NCI-H1092 treated with DMSO at 0.1 percent for 48 hours (cell line): ENCODE measurements at places on chromosomes 5 and 9.

DNA sequence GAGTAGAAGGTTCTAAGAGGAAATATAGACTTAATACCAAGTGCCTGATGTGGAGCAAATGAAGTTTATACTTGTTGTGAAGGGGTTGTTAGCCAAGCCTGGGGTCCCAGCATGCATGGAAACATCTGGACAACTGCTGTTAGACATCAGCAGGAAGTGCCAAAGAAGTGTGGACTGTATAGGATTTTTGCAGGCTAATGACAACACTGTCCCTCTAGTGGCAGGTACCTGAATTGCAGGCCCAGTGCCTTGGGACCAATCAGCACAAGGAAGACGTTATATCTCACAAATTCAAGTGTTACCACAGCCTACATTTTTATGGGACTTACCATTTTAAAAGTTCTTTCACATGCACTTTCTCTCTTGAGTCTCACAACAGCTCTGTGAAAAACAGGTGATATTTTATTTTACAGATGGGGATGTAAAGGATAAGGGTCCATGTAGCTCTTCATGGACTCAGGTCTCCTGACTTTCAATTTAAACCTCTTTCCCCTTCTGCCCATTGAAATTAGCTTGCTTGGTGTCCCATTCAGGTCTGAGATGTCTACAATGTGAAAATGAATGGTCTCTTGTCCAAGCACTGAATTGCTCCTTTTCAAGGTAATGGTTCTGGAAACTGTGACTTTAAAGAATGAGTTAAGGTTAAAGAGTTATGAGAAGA is 89.0 kb upstream of the MAP1B start:
- no peak for DNase-seq

DNA sequence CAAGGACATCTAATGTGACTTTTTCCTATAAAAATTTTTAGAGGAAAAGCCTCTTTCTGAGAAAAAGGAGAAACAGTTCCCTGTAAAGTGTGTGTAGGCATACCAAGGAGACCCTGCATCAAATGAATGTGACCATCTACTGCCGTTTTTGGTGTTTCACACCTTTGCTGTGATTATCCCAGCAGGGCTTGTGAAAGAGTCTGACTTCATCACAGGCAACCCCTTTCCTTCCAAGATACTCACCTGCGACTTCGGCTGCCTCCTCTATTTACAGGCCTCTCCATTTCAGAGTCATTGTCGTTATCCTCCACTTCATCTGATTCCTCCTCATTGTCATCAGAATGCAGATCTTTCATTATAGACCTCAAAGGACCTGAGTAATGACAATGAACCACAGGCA is 259.1 kb downstream of the MLLT3 start:
- DNase-seq, result peak; percentile 12

DNA sequence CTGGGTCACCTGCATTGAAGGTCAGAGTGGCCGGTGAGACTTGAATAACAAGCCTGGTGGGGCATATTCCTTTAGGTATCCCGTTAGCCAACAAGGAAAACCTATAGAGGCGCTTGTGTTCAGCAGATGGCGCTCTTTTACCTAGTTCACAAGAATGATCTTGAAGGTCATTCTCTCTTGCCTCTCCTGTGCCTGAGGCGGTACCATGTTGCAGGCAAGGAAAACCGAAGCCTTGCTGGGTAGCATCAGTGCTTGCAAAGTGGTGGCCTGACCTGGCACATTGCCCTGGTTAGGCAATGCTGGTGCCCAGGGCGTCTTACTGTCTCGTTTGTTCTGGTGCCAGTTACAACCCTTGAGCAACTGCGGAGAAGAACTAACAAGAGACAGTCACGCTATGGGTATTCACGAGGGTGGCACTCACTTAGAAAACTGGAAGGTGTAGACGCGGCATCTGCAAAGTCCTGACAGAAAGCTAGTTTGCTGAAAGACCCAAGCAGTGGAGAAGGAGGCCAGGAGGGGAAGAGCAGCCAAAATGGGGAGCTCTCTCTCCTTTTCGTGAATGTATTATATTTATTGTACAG is 56.7 kb downstream of the AOPEP start:
- peak; percentile 85 for DNase-seq

DNA sequence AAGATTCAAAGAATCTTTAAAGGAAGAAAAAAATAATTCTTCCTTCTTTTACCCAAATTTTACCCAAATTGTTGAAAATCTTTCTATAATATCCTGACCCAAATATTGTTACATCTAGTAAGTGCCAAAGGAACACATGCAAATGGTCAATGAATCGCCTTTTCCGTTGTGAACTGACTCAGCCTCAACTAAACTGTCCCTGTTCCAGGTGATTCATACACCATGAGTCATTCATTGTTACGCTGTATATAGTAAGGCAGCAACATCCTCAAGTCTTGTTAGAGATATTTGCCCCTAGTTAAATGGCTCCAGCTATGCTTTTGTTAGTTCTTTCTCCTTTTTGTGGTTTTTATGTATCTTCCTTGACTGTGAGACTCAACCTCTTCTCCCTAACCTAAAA is 9.7 kb downstream of the PTGER4 start:
- no peak for DNase-seq

GRCh38 chr9:109277451-109277850 is 43.4 kb downstream of the EPB41L4B start:
- no peak for DNase-seq

DNA sequence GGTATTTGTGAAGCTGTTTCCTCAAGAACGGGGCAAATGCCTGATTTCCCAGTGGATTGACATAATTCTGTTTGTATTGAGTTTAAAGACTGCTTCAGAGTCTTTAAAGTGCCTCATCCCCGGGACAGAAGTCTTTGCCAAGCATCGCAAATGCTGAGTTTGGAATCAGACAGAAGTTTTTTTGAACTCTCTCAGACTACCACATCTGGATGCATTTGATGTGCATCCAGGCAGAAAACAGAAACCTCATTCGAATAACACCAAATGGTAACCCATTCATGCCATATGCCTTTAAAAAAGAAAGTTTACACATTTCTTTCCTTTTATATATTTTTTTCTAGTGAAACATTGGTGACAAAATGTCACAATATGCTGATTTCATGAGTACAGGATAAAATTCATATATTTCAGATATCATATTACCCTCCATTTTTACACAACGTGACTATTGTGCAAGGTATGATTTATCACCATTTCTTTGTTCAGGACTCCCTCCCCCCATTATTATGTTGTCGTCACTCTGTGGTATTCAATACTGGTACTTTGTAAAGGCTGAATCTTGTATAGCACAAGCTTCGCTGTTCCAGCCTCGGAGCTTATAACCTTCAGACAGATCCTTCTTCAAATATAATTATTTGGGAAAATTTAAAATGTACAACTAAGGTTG is 91.1 kb downstream of the ZNF608 start:
- no peak for DNase-seq

- no peak for DNase-seq
Measured at GRCh38 chr9:112601636-112602035, 115.0 kb downstream of the KIAA1958 start.

DNA sequence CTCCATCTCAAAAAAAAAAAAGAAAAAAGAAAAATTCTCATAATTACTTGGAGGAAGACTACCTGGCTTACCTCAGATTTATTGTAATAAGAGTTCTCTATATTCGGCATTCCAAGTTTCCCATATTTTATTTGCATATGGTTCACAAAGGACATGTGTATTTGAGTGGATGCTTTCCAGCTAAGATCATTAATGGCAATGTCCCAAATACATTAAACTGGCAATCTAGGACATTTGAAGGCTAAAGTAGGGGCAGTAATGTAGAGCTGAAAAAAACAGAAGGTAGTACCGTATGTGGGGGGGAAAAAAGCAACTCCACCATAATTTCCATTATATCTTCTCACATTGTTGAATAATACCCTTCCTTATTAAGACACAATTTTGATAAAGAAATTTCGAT is 4.9 kb downstream of the TUT7 start:
- DNase-seq, result no peak

GRCh38 chr9:79652598-79652997 is 80.8 kb downstream of the TLE4 start:
- no peak for DNase-seq

DNA sequence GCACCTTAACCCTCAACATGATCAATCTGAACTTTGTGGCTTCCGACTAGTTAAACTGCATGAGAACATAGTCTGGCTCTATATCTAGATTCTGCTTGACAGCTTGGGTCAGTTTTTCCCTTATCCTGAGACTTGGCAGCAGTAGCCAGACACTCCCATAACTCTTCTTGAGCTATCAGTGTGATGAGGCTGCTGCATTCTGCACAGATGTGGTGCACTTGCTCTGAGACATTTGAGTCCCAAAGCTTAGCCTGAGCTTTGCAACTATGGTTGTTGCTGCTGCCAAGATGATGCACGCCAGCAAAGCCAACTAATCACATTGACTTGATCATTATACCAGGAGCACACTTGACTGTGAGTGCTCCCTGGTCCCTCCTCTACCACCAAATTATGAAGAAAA is 36.2 kb downstream of the MOCS2 start:
- no peak for DNase-seq

GRCh38 chr5:149852641-149853330 is 91.8 kb downstream of the PDE6A start:
- peak; percentile 27 for DNase-seq

DNA sequence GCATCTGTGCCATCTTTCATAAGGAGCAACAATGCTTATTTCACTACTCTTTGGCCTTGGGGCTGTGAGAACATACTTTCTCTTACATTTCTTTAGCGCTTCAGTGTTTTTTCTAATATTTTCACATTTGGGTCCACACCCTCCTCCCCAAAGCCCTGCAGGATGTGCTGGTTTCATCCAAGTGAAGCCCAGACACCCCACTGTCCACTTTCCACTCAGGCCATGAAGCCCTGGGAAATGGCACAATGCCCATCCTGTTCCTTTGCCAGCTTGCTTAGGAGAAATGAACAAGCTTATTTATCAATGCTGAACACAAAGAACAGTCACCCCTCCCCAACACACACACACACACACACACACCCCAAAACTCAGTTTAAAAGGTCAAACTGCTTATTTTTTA is 17.3 kb upstream of the TMOD1 start:
- no peak for DNase-seq

DNA sequence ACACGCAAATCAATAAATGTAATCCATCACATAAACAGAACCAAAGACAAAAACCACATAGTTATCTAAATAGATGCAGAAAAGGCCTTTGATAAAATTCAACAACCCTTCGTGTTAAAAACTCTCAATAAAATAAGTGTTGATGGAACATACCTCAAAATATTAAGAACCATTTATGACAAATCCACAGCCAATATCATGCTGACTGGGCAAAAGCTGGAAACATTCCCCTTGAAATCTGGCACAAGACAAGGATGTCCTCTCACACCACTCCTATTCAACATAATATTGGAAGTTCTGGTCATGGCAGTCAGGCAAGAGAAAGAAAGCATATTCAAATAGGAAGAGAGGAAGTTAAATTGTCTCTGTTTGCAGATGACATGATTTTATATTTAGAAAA is 1946.3 kb upstream of the CDH9 start:
- DNase-seq, result no peak

GRCh38 chr9:90894986-90895687 is 93.5 kb downstream of the SYK start:
- DNase-seq, result no peak
